ENCODE measurements at places on chromosomes 2 and 18.
A peak's percentile ranks its signal among the peaks of the same experiment; 100 is the strongest.

DNA sequence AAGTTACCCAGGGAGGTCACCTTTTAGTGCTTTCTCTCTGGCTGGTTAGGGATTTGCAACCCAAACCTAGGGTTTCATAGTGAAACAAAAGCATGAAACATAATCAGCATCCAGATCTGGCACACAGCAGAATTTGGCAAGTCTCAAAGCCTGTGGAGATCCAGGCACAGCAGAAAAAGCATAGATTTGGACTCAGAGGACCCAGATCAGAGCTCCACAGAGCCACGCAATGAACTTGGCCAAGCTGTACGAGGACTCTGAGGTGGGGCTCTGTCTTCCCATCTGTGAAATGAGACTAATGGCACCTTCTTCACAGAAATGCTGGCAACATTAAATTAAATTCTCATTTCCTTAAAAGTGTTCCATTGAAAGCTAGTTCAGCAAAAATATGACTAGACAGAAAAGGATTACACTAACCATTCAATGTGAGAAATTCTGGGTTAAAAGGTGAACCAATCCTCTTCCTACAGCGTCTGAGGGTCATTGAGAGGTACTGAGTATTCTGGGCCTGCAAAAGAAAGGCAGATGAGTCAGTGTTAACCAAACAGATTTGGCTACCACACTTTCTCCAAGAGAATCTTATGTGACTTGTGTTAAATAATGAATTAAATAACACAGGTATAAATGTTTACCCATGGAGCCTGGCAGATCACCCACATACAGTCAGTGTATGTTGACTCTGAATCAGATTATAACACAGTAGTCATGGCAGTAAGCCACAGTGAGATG, 266.3 kb downstream of the MREG start:
- ATAC-seq: no peak

- no peak for ATAC-seq
These were observed 255.1 kb upstream of the LINC00305 start for GRCh38 chr18:64403784-64404503.

DNA sequence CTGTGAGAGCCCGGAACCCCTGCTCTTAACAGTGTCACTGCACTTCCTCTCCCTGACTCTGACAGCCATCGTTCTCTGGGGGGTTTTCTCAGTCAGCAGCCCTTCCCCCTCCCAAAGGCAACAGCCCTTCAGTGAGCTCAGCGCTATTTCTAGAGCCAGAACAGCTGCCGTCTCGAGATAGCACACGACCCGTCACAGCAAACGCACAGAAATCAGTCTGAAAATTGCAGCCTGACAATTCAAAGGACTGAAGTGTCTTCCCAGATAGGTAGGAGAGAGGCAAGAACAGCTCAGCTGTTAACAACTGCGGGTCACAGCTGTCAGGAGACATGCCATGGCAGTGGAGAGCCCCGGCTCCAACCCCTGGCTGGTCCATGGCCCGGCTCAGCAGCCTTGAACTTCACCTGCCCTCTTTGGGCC, 45.4 kb downstream of the ST8SIA5 start:
- no peak for ATAC-seq

DNA sequence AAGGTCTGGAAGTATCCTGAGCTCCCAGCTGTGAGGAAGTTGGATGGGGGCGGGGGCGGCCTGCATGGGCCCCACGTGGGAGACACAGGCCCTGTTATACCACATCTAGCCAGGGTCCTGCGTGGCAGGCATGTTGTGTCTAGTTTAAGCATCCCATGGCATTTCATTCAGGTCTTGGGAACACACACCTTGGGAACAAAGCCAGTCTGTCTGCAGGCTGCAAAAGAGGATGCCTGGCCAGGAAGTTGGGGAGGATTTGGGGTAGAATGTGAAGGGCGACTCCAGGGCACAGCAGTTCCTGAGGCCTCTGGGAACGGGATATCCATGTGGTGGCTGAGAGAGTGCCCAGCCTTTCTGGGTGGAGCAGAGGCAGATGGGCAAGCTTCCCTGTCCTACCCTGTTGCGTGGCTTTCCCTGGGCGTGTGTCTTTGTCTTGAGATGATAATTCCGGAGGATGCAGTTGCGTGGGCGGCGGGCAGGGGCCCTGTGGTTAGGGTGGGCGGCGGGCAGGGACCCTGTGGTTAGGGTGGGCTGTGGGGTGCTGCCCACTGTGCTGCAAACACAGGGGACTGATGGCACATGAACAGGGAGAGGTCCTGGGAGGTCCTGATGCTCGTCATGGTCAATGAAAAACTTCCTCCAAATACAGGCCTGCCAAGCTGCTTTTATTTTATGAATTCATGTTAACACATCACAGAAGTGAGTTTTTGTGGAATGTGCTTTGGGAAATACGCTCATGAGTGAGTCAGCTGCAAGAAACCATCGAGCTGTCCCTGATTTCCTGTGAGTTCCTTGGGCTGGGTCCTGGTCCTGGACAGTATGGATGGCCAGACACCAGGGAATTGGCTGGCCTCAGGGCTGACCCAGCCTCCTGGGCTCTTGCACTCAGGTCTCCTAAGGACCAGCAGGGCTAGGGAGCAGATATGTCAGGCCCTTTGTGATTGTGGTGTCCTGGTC, 90.0 kb upstream of the HS6ST1 start:
- peak; percentile 31 for ATAC-seq

DNA sequence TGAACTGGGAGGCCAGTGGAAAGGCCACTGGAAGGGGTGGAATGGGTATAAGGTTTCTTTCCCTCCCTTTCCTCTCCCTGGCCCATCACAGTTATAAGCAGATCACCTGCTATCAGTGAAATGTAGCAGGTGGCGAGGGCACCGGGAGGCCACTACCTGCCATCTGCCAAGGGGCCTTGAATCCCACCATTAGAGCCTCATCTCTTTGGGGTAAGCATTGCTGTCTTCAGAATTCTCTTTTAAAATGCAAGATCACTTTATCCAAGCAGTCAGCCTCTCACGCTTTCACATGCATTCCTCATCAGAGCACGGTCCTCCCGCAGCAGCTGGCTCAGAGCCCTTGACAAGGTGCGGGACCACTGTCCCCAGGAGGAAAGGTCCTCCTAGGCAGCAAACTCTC, 268.5 kb downstream of the CELF4 start:
- ATAC-seq: no peak

DNA sequence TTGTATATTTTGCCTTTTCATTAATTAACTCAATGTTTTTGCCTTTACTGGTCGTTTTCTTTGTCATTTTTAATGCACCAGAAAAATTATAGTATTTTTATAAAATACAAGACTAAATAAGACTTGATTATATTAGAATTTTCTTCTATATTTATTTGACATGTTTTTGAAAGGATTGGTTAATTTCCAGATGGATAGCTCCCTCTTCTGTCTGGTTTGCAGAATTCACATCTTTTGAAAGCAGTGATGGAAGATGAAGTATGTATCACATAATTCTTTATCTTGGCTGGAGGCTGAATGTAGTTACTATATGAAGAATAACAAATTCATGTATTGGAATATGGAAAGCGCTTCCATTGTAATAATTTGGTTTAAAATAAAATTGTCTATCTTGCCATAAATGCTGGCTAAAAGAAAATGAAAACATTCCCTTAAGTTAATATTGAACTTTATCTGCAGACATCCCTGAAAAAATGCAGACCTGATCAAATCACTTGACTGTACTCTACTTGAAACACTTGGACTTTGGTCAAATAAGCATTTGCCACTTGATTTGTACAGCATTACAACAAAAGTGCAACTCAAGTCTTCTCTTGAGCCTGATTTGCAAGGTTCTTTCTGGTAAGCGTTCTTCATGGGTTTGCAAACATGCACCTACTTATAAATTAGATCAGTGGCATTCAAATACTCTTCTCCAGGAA, 86.3 kb upstream of the EFEMP1 start:
- ATAC-seq: no peak

DNA sequence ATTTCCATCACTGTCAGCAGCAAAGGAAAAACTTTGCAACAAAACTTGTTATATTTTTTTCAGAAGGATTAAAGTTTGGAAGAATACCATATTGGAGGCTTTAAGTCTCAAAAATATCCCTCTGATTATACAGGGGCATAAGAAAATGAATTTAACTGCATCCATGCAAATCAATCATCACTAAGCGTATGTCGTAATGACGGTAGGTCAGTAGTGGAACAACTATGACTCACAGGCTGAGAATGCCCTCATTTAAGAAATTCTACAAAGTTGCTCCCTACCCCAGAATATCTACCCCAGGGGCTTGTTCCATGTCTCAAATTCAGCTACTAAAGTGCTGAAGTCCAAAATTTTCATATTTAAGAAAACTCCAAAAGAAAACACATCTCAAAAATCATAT, 12.5 kb upstream of the NAB1 start:
- ATAC-seq: peak; percentile 49

DNA sequence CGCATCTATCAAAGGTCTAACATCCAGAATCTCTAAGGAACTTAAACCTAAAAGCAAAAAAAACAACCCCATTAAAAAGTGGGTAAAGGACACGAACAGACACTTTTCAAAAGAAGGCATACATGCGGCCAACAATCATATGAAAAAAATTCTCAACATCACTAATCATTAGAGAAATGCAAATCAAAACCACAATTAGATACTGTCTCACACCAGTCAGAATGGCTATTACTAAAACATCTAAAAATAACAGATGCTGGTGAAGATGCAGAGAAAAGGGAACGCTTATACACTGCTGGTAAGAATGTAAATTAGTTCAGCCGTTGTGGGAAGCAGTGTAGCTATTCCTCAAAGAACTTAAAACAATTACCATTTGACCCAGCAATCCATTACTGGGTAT, 38.0 kb downstream of the PPP3R1 start:
- ATAC-seq: no peak

GRCh38 chr2:241317391-241317790, 1.7 kb downstream of the SEPTIN2 start:
- ATAC-seq: no peak

DNA sequence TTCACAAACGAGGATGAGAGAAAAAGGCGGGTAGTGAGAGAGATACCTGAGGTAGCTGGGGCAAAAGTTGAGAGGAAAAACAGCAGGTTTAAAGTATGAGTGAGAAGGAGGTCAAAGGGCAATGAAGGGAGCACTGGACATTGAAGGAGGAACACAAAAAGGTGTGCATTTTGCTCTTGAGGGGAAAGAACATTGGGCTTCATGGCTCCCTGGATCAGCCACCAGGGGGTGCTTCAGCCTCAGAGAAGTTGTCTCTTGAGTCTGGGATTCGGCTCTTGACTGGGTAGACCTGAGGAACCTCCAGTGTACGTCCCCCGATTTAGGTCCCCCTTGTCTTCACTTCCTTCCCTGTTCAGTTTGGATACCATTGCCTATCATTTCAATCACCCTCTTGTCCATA, 128.5 kb downstream of the RAPGEF4 start:
- peak; percentile 57 for ATAC-seq

- no peak for ATAC-seq
These were observed 4.0 kb upstream of the COL3A1 start for GRCh38 chr2:188970211-188970610.

DNA sequence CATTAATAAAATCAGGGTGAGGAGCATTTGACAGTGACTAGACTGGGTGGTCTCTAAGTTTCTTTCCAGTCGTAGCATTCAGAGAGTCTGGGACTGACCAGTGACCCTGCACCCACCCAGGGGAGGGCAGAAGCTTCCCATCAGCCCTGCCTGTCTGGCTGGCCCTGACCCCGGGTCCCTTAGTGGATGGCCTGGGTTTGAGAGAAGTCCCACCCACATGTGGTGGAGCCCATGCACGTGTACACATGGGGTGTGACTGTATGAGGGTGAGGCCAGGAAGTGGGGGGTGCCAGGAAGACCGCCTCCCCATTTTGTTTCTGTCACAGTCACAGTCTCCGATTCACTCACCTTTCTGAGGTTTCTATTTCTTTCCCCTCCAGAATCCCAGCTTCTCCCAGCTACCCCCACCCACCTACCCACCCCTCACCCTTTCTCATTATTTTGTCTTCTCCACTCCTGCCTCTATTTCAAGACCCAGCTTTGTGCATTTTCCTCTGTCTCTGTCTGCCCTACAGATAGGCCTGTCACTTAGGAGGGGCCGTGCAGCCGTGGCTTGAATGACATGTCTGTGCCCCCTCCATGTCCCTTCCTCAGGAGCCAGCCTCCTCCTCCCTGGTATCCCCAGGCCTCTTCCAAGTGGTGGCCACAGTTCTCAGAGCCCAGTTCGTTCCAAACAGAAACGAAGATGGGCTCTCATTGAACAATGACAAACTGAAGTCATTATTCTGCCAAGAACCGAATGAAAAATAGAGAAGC, 13.6 kb downstream of the CIB4 start:
- no peak for ATAC-seq

GRCh38 chr2:217521820-217522219, 481.0 kb downstream of the TNS1 start:
- peak; percentile 75 for ATAC-seq

DNA sequence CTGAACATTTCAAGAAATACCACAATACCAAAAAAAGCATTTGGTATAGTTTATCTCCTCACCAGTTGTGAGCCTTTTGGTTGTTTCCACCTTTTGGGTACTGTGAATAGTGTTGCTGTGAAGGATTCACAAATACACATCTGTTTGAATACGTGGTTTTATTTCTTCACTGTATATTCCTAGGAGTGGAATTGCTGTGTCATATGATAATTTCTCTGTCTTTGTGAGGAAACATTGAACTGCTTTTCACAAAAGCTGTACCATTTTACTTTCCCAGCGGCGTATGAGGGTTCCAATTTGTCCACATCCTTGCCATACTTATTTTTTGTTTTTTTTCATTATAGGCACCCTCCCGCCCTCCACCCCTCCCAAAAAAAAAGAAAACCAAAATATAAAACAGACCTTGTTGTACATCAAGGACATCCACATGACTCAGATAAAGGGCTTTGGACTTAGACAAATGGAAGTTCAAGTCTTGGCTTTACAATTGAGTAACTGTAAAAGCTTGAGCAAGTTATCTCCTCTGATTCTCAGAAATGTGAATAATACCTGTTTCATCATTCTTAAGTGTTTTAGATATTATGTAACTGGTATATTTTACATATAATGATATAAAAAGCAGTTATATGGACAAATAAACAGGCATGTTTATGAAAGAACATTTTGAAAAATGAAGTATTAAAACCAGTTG, 19.0 kb downstream of the UBE2E3 start:
- no peak for ATAC-seq

DNA sequence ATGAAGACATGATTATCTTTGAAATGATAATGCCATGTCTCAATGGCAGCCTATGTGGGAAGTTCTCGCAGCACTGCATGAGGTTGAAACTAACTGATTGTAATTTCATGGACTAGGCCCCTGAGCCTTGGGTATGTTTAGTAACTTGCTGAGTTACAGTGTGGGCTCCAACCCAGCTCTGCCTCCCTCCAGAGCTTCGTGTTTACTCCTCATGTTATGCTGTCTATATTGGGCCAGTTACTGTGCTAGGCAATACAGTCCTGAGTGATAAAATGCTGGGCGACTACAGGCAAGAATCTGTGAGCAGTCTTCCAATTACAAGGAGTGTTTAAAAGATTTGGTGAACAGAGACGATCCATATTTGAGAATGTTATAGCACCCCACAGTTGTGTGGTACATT, 530.1 kb upstream of the CDH2 start:
- no peak for ATAC-seq

GRCh38 chr2:64980183-64980582, 9.0 kb upstream of the SLC1A4 start:
- ATAC-seq: no peak

- peak; percentile 93 for ATAC-seq
These were observed 385.5 kb downstream of the LPIN1 start for GRCh38 chr2:12131975-12132374.

GRCh38 chr2:206213514-206213845, 53.8 kb downstream of the EEF1B2 start:
- no peak for ATAC-seq
